ENCODE measurements at places on chromosomes 3 and 15. TPM values are rescaled to one million over a fixed set of nuclear protein-coding genes. Genes with fewer than 3 reads are reported as not detected.

DNA sequence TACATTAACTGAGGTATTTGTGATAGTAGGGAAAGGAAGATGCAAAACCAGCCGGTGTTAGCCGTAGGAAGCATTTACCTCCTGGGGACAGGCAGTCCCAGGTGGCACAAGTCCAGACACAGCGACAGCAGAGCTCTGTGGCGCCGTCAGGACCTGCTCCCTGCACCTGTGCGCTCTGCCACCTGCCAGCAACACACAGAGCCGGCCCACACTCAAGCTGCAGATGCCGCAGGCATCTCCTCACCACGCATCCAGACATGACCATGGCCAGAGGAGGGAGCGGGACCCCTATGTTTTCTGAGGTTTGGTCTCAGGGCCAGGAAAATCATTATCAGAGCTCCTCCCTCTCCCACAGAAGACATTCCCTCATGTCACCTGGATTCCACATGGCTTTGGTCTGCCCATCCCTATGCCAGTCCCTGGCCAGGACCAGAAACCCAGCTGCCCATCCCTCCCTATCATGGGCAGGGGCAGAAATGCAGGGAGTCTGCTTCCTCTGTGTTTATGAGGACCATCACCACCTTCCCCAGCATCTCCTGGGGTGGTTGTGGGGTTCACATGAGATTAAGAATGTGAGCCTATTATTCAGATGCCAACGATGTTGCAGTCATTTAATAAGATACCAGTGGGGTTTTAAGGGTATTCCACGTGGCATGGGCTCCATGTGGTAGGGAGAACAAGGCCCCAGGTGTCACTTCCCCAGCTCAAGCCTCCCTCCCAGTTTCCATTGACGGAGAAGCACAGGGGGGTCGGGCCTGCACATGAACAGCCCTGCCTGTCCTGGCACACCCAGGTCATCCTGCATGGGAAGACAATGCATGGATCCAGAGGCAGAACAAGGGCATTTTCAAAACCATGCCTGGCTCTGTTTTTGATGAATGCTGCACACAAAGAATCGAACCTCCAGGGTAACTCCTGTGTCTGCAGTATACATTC is 251.1 kb downstream of the OCA2 start:
- peak; percentile 67 for DNase-seq

- no peak for DNase-seq
These were observed 25.8 kb downstream of the SGO1 start for GRCh38 chr3:20160230-20160629.

DNA sequence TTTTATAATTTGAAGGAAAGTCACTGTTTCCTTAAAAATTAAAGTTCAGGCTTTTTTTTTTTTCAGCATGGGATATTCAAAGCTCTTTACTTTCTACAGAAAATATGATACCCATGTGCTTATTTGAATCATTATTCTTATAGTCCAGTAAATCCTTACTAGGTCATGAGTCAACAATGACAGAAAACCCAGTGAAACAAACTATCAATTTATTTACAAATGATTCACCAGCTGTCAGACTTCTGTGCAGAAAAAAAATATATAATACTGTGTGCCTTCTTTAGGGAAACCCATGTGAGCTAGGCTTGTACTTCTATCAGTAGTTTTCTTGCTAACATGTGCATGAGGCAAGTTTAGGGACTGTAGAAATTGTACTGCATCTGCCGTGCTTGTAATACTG is 1.2 kb downstream of the ACP3 start:
- no peak for DNase-seq

DNA sequence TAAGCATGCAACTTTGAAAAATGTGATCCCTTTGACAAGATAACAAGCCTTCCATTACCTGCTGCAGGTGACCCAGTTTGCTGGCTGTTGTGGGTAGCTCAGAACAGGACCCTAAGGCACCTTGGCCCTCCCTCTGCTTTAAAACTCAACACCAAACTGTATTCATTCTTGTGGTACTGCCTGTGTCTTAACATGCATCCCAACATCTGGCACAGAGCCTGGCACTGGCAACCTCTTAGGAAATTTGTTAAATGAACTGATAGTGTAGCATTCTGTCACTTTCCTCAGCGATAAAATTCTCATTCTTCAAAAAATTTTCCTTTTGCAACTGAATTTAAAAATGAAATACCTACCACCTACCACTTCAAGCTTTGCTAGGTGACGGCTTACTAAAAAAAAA is 287.3 kb upstream of the ADAMTS9 start:
- DNase-seq: no peak

DNA sequence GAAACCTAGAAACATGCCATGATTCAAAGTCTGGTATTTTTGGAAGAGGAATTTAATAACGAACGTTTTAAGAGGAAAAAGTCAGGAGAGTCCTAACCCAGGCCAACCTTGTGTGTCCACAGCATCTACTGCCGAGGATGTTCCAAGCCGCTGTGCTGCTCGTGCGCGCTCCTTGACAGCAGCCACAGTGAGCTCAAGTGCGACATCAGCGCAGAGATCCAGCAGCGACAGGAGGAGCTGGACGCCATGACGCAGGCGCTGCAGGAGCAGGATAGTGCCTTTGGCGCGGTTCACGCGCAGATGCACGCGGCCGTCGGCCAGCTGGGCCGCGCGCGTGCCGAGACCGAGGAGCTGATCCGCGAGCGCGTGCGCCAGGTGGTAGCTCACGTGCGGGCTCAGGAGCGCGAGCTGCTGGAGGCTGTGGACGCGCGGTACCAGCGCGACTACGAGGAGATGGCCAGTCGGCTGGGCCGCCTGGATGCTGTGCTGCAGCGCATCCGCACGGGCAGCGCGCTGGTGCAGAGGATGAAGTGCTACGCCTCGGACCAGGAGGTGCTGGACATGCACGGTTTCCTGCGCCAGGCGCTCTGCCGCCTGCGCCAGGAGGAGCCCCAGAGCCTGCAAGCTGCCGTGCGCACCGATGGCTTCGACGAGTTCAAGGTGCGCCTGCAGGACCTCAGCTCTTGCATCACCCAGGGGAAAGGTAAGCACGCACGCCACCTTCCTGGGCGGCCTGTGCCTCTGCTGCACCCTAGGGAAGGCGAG is 28.4 kb downstream of the PML start:
- DNase-seq: no peak

GRCh38 chr3:128945041-128945877 is 48.6 kb downstream of the CFAP92 start:
- no peak for DNase-seq

- no peak for DNase-seq
These were observed 364.5 kb downstream of the MAGI1 start for GRCh38 chr3:65674226-65674625.

DNA sequence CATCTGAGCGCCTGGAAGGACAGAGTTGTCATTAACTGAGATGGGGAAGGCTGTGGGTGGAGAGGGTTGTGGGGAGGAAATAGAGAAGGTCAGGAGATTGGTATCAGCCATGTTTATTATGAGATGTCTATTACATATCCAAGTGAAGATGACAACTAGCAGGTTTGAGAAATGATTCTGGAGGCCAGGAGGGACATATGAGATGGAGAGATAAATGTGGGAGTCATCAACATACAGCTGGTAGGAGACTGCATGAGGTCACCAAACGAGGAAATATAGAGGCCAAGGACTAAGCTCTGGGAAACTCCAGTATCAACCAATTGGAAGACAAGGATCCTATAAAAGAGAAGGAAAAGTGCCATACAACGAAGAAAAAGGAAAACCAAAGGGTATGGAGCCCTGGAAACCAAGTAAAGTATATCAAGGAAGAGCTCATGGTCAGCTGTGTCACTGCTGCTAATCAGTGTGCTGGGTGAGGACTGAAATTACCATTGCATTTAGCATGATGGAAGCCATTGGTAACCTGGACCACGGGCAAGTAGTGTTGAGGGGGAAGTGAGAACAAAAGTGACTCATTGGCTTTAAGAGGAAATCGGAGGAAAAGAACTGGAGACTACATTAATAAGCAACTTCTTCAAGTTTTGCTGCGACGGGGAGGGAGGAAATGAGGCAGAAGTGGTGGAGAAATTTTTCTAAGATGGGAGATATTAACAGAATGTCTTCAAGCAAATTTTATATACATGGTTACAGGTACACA is 14.0 kb upstream of the UACA start:
- no peak for DNase-seq

DNA sequence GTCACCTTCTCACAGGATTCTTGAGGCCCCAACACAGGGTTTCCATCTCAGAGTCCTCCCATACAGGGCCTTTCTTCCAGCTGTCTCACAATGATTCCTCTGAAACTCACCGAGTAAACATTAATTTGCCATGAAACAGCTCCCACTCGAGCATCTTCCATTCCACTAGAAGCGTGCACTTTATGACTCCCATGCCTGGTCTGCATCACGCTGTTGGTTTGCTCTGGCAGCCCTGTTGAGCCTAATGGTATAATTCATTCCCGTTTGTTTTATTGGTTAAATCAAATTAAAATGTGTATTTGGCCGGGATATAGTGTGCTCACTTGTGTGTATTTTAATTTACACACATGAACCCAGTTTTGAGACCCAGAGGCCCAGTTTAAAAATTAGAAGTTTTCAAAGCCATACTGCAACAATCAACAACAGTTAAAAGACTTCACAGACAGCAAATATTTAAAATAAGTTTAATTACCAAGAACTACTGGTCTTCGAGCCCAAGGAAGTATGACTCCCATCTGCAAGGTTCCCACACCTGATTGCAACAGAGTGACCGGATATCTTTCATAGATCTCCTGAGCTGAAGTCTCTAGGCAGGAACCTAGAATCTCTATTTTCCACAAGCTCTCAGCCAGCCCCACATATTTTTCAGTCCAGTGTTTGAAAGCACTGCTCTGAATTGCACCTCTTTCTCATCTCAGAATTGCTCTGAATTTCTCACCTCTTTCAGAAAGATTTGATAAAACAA is 42.3 kb upstream of the GYG1 start:
- no peak for DNase-seq

DNA sequence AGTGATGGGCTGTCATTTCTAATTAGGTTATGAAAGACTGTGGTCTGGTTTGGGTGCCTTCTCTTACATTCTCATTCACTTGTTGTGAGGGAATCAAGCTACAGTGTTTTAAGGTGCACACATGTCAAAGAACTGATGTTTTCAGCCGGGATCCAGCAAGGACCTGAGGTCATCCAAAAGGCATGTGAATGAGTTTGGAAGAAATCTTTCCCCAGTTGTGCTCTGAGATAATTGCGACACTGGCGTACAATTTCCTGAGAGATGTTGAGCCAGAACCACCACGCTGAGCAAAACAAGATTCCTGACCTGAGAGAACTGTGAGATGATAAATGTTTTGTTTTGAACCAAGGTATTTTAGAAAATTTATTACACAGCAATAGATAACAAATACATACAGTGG is 295.3 kb upstream of the SLITRK3 start:
- no peak for DNase-seq

DNA sequence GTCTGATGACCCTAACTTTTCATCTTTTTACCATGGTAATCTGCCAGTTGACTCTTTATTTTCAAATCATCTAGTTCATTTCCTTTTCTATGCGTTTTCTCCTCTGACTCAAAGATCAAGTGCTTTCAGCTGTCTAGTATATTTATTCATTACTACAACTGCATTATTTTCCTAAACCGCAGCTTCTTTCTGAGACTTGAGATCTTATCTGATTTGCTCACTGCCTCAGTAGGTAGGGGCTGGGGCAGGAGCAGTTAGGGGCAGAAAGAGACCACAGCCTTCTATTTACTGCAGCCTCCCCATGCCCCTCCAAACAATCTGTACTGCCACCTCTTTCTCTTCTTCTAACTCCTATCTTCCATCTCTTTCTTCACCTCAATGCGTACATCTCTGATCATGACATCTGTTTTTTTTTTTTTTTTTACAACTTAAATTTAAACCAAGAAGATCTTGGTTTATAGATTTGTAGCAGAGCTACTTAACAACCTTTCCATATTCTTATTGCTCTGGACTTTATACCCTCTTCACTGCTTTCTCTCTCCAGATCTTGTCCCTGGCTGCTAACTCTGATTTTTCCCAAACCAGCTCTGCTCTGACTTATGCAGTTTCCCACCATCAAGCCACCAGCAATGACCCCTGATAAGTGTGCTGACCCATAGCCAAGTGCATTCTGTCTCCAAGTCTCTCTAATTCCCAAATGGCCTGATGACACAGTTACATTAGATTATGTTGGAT is 52.2 kb downstream of the MOBP start:
- DNase-seq: no peak

- DNase-seq: no peak
These were observed 39.5 kb upstream of the FMN1 start for GRCh38 chr15:33234020-33234461.

DNA sequence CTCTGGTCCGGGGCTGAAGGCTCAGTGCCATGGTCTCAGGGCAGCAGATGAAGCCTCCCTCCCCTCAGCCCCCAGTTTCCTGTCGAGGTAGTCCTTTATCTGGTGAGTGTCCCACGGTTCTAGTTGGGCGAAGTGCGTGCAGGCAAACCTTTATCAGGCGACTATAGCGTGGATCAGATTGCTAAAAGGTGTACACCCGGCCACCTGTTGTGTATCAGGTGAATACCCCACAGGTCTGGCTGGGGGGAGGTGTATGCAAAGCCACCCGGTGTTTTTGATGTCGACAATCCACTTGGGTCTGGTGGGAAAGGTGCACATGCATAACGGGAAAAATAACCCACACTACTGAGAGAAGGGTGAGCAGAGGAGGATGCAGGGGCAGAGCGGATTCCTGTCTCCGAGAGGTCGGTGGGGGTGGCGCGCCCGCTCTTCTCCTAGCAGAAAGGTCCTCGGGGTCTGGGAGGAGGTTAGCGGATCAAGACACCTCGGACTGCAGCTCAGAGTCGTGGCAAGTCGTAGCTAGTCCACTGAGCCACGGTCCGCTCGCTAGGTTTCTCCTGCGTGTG is 507 bp downstream of the SLC12A6 start:
- no peak for DNase-seq

DNA sequence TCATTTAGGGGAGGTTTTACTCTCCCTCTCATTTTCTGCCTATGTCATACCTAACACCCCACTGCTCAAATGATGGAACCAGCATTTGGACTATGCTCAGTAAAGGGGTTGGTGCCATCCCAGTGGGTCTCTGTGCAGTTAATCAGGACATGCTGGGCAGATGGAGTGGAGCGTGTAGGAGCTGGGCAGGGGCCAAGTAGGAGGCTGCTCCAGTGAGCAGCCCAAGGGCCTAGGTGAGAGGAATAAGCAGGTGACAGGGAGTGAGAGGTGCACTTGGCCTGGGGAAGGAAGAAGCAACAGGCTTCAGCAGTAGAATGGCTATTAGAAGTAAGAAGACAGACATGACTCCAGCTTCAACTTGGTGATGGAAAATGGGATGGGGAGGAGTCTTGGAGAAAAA is 72.2 kb downstream of the EPHB1 start:
- DNase-seq: no peak

HYAL3 gene
- total RNA-seq: 8.1 TPM

CHP1 gene
- 119 TPM for total RNA-seq

UNC13C gene
- not detected for total RNA-seq

All from vagina (tissue), 2 donors.